Spinal cord (tissue), 10 donors: ENCODE measurements at places on chromosomes 11 and 22. TPM values are rescaled to one million over a fixed set of nuclear protein-coding genes. Genes with fewer than 3 reads are reported as not detected.

Gene SEPTIN5
- 294 TPM for polyA plus RNA-seq

Gene LPXN
- 6.6 TPM for polyA plus RNA-seq

DNA sequence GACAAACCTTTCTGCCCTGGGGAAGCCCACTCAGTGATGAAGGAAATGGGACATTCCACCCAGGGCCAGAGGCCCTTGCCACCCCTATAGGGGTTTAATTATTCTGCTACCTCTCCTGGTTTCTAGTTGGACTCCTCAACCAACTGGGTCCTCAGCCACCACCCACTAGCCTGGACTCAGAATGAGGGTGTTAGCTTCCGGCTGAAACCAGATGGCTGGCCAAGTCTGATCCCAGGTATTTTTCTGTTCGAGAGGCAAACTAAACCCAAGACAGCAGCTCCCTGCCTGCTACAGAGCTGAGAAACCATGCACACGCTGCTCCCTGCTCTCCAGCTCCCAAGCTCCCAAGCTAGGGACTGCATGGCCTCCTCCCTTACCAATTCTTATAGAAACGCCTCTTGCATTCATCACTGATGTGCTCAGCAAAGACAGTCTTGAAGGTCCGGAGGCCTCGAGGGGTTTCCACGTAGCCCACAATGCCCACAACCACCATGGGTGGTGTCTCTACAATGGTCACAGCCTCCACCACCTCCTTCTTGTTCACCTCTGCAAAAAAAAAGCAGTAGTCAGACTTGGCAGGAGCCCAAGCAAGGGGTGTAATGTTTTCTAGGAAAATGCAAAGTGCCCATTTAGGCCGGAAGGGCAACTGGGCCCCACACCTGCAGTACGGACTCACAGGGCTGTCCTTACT, 2.2 kb downstream of the RPL3 start:
- no peak for DNase-seq

Gene GNAZ
- polyA plus RNA-seq: 71.6 TPM

DNA sequence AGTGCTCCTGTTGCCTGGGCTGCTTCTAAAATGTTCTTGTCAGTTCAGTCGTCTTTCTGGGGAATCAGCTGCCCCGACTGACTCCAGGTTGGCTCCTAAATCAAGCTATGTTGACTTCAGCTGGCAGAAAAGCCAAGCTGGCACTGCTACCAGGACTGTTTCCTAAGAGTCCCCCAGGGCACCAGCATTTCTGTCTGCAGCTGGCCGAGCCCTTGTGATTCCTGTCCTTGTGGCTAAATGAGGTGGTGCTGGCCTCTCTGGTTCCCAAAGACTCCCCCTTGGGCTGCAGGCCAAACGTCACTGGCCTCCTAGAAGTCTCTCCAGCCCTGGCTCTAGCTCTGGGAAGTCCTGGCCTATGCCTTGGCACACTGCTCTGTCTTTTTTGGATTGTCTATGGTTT, 31.1 kb downstream of the GRAMD1B start:
- DNase-seq: no peak

DNA sequence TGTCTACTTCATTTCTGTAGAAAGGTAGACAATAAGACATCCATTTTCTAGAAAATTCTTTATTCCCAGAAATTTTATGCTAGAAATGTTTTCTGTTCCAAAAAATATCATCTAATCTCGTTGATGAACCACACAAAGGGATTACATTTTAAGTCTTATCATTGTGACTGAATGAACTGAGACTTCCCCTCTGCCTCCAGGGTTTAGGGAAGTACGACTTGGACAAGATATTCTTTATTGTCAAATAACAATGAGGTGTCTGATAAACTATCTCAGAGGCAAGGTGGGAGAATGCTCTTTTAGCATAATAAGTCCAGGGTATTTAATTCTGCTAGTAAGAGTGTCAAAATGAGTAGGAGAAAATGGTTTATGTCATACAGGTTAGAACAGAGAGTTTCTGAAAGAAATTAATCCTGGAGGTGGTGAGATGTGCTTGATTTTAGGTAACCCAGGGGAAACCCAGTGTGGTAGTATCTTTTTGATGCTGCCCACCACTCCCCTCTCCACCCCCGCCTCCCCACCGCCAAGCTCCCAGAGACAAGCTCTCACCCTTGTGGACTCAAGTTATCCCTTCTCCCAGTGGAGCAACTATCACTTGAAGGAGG, 100.6 kb downstream of the CD44 start:
- DNase-seq: no peak

DNA sequence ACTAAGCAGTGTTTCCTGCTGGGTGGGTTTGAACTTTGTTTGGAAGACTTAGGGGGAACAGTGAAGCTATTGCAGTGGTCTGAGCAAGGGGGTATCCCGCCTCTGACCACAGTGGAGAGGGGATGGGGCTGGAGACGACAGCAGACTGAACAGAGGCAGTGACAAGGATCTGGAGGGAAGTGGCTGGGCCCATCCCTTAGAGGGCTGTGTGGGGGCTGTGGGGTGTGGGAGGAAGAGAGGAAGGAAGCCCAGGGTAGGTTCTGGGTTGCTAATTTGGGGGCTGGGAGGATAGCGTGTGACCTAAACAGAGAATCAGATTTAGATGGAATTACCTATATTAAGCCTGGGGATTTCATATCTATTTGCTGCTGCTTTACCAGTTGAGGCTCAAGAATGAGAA, 70.7 kb downstream of the BMAL1 start:
- no peak for DNase-seq

Gene NXPE4
- polyA plus RNA-seq: 0.12 TPM

Gene LINC01488
- polyA plus RNA-seq: not detected

- DNase-seq: no peak
These were observed 621.4 kb downstream of the BRD1 start for GRCh38 chr22:49206281-49206680.

Gene PHF21B
- polyA plus RNA-seq: 12.7 TPM

Gene MS4A3
- polyA plus RNA-seq: 0.93 TPM

Gene NTM
- polyA plus RNA-seq: 181 TPM

DNA sequence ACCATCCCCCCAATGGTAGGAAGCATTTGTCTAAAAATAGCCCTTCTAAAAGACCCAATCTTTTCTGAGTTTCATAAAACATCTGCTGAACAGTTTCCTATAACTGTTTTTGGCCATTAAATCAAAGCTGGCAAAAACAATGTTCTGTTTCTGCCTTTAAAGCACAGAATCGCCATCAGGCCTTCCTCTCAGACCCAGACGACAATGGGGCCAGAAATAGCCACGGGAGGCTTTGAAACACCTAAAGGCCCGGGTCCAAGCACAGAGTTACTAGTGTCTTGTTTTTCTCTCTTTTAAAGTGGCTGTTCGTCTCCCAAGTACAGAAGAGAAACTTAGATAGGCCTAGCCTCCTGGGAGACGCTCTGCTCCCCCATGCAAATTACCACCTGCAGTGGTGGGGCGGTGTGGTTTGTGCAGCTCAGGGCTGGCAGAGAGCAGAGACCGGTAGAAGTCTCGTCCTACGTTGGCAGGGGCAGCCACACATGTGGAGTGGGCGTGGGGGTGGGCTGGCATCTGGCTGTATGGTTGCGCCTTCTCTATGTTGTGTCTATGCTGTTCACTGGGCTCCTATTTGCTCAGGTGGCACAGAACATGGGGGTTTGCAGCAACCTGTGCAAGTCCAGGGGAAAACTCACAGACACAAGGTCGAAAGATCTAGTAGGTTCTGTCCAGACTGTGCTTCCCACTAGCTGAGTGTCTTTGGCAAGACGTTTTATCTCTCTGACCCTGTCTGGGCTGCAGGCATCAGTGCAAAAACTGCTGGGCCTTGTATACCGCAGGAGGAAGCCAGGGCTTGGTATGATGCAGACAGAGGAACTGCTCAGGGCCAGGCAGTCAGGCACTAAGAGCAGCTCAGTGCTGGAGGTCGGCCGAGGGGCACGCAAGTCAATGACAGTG, 23.6 kb upstream of the ETS1 start:
- DNase-seq: no peak

DNA sequence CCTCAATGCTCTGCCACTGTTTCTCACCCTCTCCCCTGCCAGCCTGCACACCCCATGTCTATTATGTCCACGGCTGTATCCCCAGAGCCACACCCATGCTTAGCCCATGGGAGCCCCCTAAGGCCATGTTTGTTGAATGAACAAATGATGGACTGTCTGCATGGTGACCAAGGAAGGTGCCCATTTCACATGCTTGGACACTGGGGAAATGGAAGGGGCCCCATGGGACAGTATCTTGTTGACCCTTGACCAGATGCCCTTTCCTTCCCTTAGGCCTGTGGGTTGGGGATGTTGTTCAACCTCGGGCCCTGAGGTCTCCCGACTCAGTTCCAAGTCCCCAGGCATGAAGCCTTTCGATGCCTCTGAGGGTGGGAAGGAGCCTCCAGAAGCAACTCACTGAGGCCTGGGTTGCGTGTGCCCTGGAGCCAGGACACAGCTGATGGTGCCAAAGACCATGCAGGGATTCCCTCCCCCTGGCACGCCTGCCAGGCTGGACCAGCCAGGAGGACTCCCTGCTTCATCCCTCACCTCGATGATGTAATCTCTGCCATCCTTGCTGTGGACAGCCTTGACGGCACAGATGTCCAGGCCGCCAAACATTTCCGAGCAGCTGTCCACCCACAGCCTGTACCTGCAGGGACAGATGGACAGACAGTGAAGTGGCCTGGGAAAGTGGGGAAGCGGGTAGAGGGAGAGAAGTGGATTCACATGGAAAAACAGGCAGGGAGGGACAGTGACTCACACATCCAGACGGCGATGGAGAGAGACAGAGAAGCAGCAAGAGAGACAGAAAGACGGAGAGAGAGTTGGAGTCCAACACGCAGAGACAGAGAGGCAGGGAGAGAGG, 58.9 kb downstream of the FBXO7 start:
- DNase-seq: no peak
